ENCODE measurements at places on chromosomes 5 and 9. TPM values are rescaled to one million over a fixed set of nuclear protein-coding genes. Genes with fewer than 3 reads are reported as not detected.

The NIM1K gene
- 0.44 TPM for polyA plus RNA-seq

The CAMK2A gene
- polyA plus RNA-seq: 2.5 TPM

The NR2F1 gene
- 216 TPM for polyA plus RNA-seq

The ARHGEF39 gene
- 7.8 TPM for polyA plus RNA-seq

All from right renal cortex interstitium (tissue), 3 donors.